Pancreas (tissue), 10 donors: ENCODE measurements at places on chromosomes 12 and 14. TPM values are rescaled to one million over a fixed set of nuclear protein-coding genes. Genes with fewer than 3 reads are reported as not detected.
A peak's percentile ranks its signal among the peaks of the same experiment; 100 is the strongest.

GRCh38 chr14:50897658-50898175, 25.9 kb downstream of the ABHD12B start:
- no peak for DNase-seq

Gene GPX2
- 41.9 TPM for total RNA-seq

Gene CFAP54
- total RNA-seq: 0.08 TPM

GRCh38 chr12:85866986-85867776, 6.9 kb upstream of the NTS start:
- DNase-seq: no peak

- DNase-seq: peak; percentile 50
These were observed 7.3 kb downstream of the ITGA7 start for GRCh38 chr12:55700255-55701018.
